ENCODE measurements at places on chromosomes 13 and 19.

GRCh38 chr13:40116008-40116407 is 460.5 kb downstream of the COG6 start:
- DNase-seq, result no peak

GRCh38 chr13:40626561-40626960 is 39.9 kb downstream of the FOXO1 start:
- no peak for DNase-seq

DNA sequence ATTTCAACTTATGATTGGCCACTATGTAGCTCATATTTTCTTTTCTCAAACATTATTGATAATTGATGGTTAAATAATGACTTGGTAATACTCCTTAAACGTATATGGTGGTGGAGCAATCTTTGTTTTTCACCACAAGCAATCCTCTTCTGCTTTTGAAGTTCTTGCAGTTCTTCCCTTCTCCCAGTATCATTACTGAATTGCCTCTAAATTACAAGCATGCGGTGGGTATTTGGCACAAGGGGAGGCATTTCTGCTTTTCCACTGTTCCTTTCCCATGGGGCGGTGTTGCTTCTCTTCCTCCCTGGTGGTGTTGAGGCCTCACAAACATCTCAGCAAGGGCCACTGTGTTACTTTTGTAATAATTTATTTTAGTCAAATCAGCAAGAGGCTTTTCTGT is 234.4 kb upstream of the RXFP2 start:
- DNase-seq, result no peak

DNA sequence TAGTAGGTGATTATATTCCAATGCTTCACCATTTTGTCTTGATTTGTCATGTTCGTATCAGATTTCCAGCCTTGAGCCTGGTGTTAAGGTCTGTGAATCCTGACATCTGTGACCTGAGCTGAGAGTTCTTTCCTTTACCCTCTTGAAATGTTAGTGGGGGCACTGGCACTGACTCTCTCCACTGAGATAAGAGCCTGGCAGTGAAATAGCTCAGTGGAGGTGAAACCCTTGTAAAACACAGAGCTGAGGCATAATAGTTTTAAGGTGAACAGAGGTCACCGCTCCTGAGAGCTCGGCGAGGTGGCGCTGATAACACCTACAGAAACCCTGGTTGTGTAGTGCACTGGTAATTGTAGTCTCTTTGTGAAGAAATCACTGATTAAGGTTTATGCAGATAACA is 748.2 kb downstream of the DIAPH3 start:
- DNase-seq, result no peak

- DNase-seq, result no peak
These were observed 361.5 kb downstream of the OXGR1 start for GRCh38 chr13:96632536-96633320.

DNA sequence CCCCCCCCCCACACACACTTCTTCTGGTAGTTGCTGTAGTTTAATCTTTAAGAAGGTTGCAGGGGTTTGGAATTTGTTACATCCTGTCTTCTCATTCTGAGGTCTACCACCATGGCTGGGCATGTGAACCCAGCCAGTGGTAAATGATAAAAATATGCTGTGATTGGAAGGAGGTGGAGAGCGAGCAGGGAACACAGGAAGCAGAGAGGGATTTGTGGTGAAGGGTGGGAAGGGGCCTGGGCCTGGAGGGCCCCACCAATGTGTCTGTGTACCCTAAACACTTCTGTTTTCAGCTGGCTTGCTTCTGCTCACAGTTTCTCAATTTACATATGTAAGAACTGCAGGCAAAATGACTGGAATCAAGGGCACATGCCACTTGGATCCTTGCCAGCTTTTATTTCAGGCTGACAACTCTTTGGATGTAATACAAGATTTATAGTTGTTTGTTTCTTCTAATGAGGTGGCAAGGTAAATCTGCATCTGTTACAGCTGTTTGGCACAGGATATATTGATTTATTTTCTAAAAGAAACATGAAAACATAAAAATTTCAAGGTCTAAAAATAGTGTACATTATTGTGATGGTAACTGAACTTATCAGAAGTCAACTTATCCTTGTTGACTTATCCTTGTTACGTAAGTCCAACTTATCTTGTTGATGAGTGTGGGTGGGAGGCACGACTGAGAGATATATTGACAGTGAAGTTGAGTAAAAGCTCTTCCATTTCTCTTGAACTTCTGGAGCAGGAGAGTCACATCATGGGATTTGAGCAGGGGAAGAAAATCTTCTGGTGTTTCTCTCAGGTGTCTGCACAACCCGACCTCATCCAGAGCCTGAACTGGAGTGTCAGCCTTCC is 313.2 kb downstream of the SHISA2 start:
- DNase-seq, result no peak

- DNase-seq, result no peak
These were observed 1039.2 kb upstream of the MIR17HG start for GRCh38 chr13:90308249-90308648.

DNA sequence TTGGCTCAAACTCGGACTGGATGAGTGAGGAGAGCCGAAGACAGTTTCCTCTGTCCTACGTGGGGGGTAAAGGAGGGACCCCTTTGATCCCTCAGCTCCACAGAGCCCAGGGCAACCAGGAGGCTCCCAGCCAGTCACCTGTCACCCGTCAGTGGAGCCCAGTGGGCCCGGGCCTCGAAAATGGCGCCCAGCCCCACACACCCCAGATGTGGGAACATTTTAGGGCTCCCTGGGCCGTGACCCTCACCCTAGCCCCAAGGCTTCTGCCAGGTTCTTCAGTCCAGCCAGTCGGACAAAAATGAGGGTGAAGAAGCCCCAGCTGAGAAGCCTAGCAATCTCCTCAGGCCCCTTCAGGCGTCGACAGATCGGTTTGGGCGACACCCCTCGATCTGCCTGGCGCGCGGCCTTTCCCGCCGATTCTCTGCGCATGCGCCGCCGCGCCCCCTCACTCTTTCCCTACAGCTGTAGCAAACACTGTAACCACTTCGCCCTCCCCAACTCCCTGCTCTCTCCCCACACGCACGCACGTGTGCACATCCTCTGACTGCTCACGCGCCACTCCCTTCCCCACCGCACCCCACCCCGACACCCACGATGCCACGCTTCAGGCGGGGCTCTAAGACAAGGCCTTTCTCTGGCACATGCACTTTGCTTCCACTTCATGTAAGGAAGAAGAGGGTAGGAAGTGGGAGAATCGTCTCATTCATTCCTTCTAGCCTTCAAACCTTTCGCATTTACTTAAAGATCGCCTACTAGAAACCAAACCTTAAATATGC is at the start of gene SLC6A16:
TSS of gene SLC6A16 (minus strand) at position 391 of the 776 bp plus-strand sequence. CDS start 13,844 bp downstream, outside the sequence.
- DNase-seq, result no peak

DNA sequence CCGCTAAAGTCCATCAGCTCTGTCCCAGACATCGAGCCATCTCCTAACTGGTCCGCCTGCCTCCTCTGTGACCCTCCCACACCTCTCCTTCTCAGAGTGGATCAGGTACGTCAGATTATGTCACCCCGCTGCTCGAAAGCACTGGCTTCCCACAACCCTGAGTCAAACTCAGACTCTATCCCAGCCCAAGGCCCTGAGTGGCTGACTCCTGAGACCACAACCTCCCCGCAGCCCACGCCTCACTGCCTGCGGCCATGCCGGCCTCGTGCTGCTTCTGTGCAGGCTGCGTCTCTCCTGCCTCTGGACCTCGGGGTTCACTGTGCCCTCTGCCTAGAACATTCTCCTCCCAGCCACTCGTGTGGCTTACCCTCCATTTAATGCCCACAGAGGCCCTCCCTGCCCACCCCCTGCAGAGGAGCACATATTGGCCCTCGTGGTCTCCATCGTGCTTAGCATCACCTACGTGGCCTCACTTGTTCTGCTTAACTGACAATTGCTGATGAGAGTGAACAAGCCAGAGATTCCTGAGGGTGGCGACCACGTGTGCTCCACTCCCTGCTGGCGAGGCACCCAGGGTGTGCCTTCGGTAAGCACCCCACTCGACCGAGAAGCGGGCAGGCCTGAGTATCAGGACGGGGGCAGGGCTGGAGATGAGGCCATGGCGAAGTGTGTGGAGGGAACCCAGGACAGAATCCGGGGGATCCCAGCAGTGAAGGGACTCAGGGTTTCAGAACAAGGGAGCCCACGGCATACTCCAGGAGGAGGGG is 13.5 kb upstream of the FKRP start:
- no peak for DNase-seq

DNA sequence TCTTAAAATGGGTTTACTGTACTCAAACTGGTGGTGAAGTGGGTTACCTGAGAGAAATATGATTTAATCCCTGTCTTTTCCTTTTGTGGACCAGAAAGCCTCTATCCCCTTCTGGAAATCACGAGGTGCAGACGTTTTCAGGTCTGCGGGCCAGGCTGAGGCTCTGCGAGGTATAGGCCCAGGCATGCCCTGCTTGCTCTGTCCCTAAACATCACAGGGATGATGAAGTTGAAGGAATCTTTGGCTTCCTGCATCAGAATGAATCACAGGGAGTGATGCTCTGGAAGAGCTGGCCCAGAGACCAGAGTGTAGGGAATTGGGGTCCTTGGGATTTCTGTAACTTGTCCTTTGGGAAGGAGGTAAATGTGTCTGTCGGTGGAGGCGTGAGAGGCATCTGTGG is 18.4 kb upstream of the CHST8 start:
- no peak for DNase-seq

DNA sequence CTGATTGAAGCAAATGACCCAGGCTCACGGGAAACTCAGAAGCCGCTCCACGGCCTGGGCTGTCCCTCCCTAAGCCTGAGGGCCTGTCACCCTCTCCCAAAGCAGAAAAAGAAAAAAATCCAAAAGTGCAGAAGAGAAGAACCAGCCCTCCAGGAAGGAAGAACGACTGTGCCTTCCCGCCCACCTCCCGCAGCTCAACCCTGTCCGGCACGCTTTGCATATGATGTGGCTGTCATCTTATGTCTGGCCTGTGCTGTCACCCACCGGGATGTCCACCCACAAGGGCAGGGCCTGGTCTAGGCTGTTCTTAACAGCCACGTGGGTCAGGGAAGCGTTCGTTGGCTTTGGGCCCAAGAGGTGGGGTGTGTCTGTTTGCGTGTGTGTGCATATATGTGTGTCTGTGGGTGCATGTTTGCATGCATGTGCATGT is 13.7 kb downstream of the ZBTB7A start:
- no peak for DNase-seq

- DNase-seq, result no peak
These were observed 909 bp downstream of the RFXANK start for GRCh38 chr19:19192910-19193423.

- no peak for DNase-seq
These were observed 220.9 kb downstream of the RGCC start for GRCh38 chr13:41678249-41678648.

DNA sequence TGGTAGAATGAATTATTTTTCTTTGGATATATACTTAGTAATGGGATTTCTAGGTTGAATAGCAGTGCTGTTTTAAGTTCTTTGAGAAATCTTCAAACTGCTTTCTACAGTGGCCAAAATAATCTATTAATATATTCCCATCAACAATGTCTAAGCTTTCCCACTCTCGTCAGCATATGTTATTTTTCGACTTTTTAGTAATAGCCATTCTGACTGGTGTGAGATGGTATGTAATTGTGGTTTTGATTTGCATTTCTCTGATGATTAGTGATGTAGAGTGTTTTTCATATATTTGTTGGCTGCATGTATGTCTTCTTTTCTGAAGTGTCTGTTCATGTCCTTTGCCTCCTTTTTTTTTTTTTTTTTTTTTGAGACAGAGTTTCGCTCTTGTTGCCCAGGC is 90.2 kb upstream of the CSNK1A1L start:
- DNase-seq, result no peak

- DNase-seq, result no peak
These were observed 2.9 kb upstream of the MTUS2 start for GRCh38 chr13:28817204-28817603.

DNA sequence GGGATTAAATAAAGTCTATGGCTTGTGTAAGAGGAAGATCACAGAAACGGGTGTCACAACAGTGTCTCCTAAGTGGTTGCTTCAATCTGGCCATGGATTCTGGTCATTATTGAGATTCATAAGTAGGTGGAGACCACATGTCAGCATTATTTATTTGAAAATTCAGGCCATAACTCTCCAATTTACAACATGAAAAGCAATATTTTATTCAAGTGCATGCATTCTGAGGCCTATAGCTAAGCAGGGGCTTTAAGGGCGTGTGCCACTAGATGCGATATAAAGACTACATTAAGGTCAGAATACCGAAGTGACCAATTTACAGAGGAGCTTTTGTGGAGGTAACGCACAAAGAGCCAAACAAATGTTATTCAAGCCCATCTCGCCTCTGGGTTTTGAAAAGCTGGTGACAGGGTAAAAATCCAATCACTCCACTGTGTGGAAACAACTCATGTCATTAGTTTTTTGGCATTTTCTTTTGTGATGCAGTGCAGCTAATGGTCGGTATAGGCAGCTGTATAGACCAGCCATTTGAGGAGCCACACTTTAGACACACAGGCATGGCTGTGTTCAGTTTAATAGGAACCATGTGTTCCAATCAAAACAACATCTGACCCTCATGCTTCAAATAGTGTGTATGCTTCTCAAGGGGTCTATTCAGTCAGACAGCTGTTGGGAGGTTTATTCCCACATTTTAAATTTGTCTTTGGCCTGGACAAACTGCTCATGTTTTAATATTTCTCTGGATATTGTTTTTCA is 123.7 kb downstream of the KL start:
- DNase-seq, result no peak

- DNase-seq, result no peak
These were observed 301.0 kb downstream of the TBC1D4 start for GRCh38 chr13:75180805-75181455.

- DNase-seq, result no peak
These were observed 567 bp downstream of the EFNB2 start for GRCh38 chr13:106534639-106535551.

DNA sequence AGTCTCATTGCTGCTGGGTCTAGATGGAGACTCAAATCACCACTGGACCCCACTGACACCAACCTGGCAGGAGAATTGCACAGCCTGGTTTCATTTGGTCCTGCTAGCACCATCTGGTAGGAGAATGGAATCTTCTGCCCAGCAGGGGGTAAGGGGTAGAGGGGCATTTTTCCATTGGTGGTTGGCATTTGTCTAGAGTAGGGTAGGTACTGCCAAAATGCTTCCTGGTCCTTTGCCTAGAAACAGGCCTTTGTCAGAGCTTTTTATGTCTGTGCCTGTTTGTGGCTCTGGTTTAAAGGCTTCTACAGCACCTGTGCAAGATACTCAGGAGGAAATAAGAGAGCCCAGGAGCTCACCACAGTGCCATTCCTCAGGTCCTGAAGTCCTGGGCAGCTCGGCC is 121.3 kb downstream of the KCTD12 start:
- DNase-seq, result no peak

DNA sequence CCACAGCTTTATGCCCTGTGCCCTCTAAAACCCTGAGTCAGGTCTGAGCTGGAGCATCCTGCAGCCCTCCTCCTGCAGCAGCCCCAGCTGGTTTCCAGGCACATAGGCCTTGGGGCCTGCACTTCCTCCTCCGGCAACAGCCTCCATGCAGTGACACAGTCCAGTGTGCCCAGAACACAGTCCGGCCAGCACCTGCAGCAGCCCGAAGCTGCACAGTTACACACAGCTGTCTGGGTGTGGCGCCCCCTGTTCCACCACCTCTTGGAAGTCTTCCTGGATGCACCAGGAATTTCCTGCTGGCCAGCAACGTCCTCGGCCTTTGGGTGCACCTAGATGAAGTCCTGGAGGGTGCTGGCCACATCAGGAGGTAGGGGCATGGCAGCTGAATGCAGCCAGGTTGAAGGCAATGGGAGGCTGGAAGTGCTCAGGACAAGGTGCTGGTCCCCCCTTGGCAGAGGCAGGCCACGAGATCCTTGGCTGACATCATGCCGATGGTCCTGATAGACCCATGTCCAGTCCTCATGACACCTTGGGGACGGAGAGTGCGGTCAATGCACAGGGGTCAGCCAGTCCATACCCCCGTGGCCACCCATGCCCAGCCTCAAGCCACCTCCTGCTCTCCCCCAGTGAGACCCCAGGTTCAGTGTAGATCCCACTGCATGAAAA is 27.1 kb upstream of the PARP4 start:
- no peak for DNase-seq
